Stimulated activated CD4-positive, alpha-beta T cell treated with anti-CD3 and anti-CD28 coated beads, Interleukin-15, amount 100 ng/mL, for 1 hour (primary cell): ENCODE measurements at places on chromosomes 1 and 21.

- DNase-seq: no peak
Observed at GRCh38 chr1:190104961-190105360, 372.7 kb downstream of the BRINP3 start.

- no peak for DNase-seq
Observed at GRCh38 chr1:39678889-39679288, 7.0 kb upstream of the NT5C1A start.

GRCh38 chr1:166182281-166182680 is 15.5 kb upstream of the FAM78B start:
- DNase-seq: no peak

DNA sequence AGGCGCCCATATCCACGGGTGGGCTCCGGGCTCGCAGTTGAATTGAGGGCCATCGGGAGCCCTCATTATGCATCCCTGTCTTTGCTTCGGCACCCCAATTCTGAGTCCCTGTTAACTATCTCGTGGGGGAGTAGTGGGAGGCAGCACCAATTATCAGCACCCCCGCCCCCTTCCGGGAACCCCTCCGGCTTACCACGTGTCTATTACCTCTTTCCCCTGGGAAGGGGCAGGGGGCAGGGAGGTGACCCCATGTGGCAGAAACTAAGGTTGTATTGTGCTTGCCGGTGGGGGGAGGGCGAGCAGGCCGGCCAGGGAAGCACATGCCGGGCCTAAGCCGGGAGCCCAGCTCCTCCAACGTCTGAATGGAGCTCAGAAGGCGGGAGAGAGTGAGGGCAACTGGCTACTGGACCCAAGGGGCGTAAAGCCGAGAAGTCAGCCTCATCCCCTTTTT is 1.0 kb downstream of the LIN28A start:
- no peak for DNase-seq

DNA sequence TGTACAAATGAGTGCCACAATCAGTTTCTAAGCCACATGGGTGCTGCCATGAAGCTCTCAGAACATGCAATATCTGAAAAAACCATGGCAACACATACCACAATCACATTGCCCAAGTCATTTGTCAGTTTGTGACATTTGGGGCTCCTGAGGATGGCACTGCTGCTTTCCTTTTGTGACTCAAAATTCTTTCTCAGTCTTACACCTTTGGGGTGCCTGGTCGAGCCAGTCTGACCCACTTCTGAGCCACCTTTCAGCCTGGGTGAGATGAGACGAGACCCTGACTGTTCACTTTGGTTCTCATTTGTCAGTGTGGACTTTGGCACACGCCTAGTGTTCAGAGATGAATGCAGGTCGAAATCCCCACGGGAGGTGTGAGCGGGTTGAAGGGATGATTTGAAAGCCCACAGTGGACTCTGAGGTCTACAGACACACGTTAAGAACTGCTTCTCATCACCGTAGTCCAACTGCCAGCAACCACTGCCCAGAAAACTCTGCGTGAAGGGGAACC is 8.0 kb downstream of the BATF3 start:
- DNase-seq: no peak

GRCh38 chr1:20216574-20216973 is 30.3 kb upstream of the PLA2G2C start:
- no peak for DNase-seq

- DNase-seq: no peak
Observed at GRCh38 chr1:105874621-105875020, 1181.9 kb upstream of the PRMT6 start.

GRCh38 chr1:163771637-163772036 is 449.9 kb downstream of the NUF2 start:
- DNase-seq: no peak

DNA sequence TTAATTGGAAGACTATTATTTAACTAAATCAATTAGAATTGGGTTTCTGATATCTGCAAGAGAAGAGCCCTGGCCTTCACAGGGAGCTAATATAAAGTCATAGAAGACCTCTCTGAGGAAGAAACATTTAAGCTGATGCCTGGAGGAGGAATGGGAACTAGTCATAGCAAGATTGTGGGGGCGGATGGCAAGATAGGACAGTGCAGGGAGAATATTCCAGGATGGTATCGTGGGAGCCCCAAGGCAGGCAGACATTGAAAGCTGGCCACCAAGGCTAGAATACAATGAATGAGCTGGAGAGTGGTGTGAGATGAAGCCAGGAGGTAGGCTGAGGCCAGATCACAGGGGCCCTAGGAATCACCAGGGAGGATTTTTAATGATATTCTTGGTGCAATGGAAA is 20.8 kb upstream of the MYSM1 start:
- no peak for DNase-seq

- no peak for DNase-seq
Observed at GRCh38 chr1:201845331-201846083, 16.6 kb downstream of the IPO9 start.

DNA sequence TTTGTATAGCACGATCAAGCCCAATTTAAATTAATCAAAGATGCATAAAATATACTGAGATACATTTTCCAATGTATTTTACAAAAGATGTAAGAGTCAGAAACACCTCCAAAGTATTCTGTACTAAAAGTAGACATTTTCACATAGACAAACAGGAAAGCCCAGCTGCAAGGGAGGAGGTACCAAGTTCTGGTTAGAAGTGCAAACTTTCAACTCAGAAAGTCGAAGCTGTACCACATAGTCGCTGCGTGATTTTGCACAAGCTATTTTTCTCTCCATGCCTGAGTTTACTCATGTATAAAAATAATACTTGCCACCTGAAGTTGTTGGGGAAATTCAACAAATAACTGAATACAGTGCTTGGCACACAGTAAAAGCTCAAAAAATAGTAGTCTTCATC is 5.6 kb upstream of the HNRNPU start:
- DNase-seq: no peak

- no peak for DNase-seq
Observed at GRCh38 chr1:51605961-51606723, 10.8 kb upstream of the OSBPL9 start.

DNA sequence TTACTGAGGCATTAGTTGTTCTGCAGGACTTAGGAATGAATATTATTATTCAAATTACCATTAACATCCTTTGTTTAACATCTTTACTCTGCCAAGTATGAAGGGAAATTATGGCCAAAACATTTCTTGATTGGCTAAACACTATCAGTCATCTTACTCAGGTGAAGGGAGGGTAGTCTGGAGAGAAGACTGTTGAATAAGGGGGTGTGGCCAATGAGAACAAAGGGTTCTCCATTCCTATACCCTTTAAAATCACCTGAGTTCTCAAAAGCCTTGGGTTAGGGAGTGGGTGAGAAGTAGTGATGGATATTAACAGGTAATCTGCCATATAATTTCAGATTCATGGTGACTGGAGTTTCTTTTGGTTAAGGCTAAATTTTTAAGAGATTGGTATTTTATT is 19.3 kb downstream of the CRYZL1 start:
- DNase-seq: no peak

DNA sequence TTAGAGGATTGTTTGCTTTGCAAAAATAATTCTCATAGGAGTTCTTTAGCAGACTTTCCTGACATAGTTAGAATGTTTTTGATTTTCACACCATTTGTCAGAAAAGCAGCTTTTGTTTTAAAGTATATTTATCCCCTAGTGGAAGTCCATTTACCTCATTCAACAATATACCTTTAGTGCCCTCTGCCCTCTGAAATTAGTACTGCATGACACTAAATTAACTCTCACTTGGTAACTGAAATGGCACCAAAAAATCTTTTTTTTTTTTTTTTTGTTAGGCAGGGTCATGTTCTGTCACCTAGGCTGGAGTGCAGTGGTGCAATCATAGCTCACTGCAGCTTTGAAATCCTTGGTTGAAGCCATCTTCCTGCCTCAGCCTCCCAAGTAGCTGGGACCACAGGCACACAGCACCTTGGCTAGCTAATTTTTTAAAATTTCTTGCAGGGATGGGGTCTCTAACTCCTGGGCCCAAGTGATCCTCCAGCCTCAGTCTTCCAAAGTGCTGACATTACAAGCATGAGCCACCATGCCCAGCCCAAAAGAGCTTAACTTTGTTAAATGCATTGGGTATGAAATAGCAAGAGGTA is 13.6 kb downstream of the LRRC42 start:
- no peak for DNase-seq

GRCh38 chr1:197333041-197333440 is 65.0 kb downstream of the CRB1 start:
- no peak for DNase-seq

DNA sequence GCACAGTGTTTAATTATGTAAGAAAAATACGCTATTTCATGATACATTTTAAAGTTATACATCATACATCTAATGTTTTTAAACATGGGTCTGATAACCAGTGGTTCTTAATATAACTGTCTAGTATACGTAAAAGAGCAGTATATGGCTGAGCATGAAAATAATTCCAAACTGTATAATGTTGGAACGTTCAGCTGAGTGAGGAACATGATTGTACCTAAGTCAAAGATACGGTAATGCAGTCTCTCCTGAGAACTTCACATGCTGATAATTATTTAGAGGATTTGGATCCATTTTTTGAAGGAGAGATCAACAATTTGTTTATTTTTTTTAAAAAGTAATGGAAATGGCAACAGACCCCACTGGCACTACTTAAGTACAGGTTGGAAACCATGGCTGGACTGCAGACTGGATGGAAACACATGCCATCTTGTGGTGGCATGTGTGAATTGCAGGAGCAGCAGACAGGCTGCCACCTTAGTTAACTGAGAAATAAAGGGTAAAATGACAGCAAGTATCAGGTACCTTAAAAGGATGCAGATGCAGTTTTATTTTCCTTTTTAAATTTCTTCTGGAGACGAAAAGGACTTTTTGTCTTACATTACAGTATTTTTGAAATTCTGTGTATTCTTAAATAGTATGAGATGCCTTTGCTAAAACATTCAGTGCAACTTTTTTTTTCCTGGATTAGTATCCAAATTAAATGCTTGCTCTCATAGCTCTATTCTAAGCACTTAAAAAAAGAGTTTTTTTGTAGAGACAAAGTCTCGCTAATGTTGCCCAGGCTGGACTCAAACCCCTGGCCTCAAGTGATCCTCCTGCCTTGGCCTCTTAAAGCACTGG is 73.8 kb downstream of the MTR start:
- DNase-seq: no peak

GRCh38 chr1:25063591-25064416 is 133.7 kb upstream of the RUNX3 start:
- DNase-seq: no peak

DNA sequence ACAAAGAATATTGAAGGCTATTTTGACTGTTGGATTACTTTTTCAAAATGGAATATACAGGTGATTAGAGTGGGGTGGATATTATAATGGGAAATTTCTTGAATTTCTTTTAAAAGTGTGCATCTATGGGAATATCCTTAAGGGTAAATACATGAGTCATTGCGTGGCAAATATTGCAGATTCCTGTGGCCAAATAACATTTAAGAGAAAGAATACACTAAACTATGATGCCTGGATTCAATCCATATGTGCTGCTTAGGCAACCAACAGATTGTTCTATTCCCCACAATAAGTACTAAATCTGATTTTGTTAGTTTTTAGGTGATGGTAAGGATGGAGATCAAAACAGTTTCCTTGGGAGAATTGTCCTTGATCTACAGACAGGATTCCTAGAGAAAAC is 119.5 kb downstream of the HMCN1 start:
- DNase-seq: no peak

- no peak for DNase-seq
Observed at GRCh38 chr1:243974451-243975292, 76.4 kb upstream of the ZBTB18 start.

DNA sequence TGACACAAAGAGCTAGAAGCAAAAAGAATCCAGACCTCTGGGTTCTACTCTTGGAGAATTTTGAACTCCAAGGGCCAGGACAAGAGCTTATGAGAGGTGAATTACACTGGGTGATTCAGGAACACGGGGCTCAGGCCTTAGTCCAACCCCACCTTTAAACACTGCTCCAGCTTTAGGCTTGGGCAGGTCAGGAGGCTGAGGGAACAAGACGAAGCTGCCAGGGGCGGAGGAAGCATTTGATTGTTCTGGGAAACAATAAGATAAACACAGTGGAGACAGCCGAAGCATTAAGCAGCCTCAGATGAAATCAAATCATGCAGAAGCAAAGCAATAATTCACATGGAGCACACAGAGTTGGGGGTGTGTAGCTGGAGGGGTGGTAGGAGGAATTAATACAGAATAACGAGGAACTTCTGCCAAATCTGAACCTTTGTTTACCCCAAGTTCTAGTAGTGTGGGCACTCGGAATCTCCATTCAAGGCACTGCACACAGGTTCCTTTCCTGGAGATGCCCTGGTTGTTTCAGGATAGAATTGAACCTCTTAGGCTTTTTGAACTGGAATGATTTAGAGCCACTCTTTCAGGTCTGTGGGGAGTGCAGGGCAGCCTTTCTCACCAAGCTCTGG is 93.2 kb downstream of the PLXNA2 start:
- DNase-seq: no peak

- no peak for DNase-seq
Observed at GRCh38 chr1:4396551-4396950, 257.9 kb upstream of the AJAP1 start.

DNA sequence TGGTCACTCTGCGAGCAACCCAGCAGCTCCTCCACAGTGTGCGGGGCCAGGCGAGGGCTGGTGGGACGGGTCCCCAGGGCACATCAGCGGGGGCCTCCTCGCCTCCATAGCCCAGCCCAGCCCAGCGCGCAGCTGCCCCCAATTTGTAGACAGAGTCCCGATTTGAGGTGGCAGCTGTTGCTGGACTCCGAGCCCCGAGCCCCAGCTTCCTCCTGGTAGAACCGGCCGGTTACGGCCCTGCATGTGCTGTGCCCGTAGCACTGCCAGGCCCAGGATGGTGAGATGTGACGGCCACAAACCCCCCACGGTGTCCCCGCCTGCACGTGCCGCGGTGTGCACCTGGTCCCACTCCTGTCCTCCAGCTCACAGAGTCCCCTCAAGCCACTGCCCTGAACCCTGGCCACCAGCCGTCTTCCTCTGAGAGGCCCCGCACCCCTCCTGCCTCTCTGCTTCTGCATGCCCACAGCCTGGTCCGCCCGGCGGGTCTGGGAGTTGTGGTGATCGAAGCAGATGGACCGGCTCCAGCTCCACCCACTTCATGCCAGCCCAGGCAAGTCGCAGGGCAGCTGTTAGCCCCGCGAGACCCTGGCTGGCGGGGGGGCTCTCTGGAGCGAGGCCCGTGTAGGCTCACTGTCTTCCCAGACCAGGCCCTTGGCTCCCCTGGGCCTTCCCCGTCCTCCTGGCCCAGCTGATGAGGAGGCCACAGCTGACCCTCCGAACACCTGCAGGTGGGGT is 55.5 kb downstream of the MORN1 start:
- DNase-seq: no peak

- DNase-seq: no peak
Observed at GRCh38 chr1:90711696-90712095, 5.4 kb downstream of the BARHL2 start.

- no peak for DNase-seq
Observed at GRCh38 chr21:29018540-29018939, 609 bp downstream of the RWDD2B start.

DNA sequence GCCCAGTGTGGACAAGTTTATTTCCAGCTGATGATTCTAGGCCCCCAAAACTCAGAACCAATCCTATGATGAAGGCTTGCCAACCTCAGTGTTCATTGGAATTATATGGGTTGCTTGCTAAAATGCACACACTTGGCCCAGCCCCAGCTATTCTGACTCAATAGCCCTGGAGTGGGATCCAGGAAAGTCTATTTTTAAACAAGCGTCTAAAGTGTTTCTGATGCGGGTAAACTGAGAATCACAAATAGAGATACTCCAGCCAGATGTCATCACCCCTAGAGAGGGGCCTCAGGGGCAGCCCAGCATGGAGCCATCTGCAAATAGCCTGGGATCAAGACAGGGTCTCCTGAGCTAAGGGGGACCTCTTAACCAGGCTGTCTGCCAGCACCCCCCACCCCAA is 46.0 kb downstream of the PKP1 start:
- DNase-seq: no peak

GRCh38 chr1:10564063-10564462 is 89.3 kb downstream of the PEX14 start:
- no peak for DNase-seq
